Caudate nucleus (tissue), 63 donors: ENCODE measurements at places on chromosomes 6 and 20.
A peak's percentile ranks its signal among the peaks of the same experiment; 100 is the strongest.

DNA sequence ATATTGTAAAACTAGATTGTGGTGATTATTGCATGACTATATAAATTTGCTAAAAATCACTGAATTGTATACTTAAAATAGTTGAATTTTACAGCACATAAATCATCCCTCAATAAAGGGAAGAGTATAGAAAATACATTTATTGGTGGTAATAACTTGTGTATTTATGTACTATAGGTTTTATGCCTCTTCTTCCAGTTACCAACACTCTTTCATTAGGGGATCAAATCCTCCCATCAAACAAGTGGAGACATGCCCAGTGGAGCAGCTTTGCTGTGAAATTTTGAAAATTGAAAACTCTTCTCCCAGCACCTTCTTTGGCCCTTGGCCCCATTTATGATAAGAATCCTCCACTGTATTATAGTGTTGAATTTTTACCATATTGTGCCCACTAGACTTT is 10.1 kb upstream of the SSR1 start:
- DNase-seq, result no peak

DNA sequence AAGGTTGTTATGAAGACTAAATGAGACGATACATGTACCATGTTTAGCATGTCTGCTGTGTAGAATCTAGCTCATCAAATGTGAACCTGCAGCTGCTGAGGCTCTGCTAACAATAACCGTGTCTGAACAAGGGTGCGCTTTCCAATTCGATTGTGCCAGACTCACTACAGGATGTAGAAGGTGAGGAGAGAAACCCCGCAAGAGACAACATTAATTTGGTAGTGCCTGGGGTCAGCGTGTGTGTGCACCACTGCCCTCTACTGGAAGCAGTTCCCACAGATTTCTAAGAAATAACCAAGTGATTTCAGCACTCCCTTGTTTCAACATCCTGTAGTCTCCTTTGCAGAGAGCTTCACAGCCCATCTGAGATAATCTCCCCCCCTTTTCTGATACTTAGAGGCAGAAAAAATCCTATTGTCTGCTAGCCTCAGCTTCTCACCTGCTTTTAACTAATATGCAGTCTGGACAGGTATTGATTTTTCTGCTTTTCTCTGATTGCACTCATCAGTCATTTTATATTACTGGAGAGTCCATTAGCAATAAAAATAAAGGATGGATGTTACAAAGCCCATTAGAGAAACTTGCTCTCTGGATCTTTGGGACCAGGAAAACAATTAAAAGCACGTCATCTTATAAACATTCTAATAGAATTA is 96.7 kb upstream of the BACH2 start:
- DNase-seq, result no peak

DNA sequence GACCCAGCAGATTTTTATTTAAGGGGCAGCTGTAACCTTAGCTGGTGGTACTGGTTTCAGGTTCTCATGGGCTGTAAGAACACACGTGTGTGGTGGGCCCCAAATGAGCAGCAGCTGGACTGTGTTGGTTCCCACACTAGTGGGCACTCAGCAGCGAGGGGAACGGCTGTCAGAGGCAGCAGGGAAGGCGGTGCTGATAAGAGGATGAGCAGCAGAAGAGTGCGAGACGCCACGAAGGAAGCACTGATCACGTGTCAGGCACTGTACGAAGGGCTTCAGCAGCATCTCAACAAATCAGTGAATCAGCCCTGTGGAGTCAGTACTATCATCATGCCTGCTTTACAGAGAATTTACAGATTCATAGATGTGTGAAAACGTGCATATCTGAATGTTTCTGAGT is 41.0 kb upstream of the EMILIN3 start:
- DNase-seq, result no peak

DNA sequence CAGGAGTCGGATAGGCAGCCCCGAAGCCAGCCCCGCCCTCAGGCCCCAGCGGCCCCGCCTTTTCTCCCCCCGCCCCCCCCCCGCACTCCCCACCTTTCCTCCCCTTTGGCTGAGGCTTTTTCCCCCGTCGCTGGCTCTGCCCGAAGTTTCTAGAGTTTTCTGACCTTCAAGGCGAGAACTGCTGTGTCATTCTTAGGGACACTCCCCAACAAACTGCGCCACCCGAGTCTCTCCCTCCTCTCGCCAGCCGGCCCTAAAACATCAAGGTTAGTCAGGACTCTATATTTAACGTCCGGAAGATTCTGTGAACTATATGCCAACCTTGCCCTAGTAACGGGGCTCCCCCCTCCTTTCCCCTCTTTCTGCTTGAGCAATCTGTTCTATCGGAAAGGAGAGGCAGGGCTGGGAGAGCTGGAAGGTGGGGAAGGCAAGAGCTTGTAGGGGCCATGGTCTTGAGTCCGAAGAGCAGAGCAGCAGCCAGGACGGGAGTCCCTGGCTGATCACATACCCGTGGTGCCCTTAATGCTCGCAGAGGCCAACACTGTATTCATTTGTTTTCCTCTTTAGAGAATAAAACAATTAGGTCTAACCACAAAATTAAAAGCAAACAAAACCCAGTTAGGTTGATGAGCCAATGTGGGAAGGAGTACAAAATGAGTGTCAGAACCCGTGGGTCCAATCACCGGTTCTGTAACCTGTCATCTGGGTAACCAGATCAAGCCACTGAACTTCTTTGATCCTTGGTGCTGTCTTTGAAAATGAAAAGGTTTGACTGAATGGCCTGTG is 5.3 kb upstream of the HSPA1B start:
- DNase-seq, result peak; percentile 87

- DNase-seq, result no peak
Observed at GRCh38 chr20:61430228-61430624, 178.2 kb downstream of the CDH4 start.

- DNase-seq, result no peak
Observed at GRCh38 chr6:140581601-140582000, 1207.2 kb upstream of the CITED2 start.

DNA sequence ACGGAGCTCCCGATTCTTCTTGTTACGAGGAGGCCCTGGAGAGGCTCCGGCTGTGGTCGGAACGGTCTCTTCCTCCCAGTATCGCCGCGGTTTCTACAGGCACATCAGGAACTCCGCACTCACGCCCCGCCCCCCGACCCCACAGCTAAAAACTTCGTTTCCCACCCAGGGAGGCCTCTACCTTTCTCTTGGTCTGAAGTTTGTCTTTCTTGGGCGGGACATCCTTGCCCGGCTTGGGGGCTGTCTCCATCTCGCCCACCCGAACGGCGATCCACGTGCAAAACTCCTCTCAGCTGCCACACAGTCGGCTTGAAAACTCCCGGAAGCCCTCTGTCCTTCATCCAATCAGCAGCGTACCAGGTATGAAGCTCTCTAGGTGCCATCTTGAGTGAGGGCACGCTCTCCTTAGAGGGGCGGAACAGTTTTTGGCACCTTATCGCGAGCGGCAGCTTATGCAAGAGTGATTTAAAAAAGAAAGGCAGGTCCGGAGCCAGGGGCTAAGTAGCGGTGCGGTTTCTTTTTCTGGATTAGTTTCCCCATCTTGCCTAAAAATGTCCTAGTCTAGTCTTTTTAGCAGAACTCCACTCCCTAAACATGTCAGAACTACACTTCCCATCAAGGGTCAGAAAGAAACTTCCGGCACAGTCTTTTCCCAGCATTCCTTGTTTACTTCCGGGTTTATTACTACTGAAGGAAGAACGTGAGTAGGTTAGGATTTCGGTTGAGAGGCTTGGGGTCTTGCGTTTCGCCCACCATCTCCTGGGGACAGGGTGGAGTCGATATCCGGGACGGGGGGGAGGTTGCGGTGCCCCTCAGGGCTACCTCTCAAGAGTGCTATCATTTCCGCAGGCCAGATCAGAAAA is at the start of the genes PFDN6 and WDR46:
Gene PFDN6, plus strand, starts transcription at position 681 of the 863 bp plus-strand sequence. CDS start 256 bp downstream, outside the sequence.
Gene WDR46, minus strand, starts transcription at position 319 of the 863 bp plus-strand sequence. Its CDS starts 69 bp downstream, at position 250.
- DNase-seq, result peak; percentile 75

DNA sequence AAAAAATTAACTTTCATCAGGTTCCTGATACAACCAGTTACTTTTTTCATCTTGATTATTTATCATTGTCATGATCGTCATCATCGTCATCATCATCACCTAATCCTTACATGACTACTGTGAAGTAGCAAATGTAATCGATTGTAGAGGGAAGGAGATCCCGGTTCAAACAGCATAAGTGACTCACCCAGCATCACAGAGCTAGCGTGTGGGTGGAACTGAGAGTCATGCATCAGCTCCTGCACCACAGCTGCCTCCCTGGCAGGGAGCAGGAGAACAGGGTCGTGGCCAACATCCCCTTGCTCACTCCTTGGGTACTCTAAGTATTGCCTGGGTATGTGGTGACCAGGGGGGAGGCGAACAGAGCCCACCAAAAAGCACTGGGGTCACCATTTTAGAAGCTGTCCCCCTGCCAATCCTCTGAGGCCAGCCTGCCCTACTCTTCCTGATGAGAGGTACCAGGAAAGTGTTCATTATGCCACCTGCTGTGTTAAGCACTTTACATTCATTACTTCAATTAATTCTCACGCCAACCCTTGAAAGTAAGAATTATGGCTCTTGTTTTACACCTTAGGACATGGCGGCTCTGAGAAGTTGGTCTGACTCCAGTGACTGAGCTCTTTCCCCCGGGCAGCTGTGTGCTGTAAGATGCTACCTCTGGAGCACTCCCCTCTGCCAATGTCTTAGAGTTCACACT is 425.2 kb downstream of the CD83 start:
- no peak for DNase-seq

DNA sequence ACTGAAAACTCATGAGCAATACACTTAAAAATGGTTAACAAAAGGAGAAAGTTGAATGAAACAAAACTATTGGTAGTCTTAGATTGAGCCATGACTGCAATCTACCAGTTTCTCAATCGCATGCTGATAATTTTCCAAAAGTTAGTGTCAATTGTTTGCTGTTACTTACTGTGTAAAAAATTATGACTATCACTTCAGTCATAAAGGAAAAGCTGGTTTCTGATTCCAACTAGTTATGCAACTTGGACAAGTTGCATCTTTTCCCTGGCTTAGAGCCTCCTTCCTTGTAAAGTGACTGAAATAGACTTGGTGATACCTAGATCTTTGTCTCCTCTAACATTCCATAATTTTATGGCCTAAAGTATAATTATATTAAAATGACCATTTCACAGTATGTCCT is 88.3 kb upstream of the PAK5 start:
- no peak for DNase-seq

GRCh38 chr6:170209354-170210025 is 81.4 kb downstream of the DLL1 start:
- DNase-seq, result no peak

GRCh38 chr6:24480705-24481104 is 8.7 kb downstream of the GPLD1 start:
- no peak for DNase-seq

- no peak for DNase-seq
Observed at GRCh38 chr6:165042912-165043311, 266.5 kb downstream of the C6orf118 start.

- no peak for DNase-seq
Observed at GRCh38 chr20:19996222-19996621, 20.9 kb upstream of the NAA20 start.

DNA sequence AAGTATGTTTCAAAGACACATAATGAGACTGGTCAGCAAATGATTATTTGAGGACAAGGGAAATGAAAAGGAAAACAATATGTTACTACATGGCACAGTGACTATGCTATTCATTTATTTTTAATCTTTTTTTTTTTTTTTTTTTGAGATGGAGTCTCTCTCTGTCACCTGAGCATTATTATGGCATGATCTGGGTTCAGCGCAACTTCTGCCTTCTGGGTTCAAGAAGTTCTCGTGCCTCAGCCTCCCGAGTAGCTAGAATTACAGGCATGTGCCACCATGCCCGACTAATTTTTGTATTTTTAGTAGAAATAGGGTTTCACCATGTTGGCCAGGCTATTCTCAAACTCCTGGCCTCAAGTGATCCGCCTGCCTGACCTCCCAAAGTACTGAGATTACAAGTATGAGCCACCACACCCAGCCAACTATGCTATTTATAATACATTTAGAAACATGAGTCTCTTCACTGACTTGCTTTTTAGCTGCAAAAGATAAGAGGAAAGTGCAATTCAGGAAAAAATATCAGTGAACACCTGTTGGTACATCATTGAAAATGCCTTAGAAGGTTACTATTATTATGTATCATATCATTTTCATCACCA is 3.4 kb downstream of the CALHM4 start:
- DNase-seq, result no peak

DNA sequence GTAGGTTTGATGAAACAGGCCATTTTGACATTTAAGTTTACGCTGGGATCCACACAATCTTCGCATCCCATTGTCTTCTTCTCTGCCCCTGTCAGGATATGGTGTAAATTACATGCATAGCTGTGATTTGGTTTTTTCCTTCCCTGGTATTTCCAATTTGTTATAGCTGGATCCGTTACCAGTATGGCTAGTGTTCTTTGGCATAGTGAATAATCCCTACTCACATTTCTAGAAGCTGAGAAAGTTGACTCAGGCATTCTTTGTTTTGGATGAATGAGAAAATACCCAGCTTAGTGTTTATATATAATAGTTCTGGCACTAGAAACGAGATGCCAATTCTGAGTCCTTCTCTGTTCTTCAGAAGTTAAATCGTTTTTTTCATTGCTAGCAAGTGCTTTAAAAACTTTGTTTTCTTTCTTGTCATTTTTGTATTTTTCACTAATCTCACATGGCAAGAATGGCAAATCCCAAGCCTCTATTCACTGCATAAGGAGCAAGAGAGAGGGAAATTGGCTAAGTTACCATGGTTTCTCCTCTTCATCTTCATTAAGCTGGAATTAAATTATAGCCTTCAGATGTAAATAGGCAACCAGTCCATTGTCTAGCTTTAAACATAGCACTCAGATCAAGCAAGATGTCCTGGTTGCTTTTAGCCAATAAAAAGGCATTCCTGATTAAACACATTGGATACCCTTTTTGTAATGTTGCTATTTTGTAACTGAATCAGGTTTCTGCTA is 91.9 kb upstream of the LAMP5 start:
- DNase-seq, result no peak

DNA sequence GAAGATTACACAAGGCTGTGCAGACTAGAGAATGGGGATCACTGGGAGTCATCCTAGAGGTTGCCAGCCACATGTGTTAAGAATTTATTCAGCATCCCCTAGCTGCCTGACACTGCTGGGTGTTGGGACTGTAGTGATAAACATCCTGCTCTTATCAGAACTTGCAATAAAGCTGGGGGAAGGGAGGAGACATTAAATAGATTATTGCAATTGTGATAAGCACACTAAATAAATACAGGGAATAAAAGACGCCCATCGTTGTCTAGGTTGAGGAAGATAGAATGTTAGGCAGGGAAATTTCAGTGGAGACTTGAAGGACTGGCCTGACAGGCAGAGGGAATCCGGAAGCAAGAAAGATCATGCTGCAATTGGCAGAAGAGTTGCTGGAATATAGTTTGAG is 33.2 kb upstream of the TRAM2 start:
- no peak for DNase-seq

DNA sequence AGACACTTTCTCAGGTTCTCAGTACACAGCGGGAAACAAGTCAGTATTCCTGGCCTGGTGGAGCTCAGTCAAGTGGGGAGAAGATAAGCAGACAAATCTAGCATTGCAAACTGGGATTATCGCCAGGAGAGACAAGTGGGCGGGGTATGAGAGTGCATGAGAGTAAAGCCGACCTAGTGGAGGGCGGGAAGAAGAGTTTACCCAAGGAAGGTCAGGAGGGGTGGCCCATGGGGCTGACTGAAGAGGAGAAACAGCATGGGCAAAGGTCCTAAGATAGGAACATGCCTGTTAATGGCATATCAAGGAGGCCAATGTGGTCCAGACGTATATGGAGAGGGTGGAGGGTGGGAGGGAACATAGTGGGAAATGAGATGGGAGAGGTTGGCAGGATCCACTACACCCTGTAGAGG is 12.4 kb upstream of the CSNK2A1 start:
- DNase-seq, result no peak
